ENCODE measurements at places on chromosomes 13 and 19.

GRCh38 chr13:111652676-111653075, 332.2 kb downstream of the TEX29 start:
- DNase-seq: no peak

DNA sequence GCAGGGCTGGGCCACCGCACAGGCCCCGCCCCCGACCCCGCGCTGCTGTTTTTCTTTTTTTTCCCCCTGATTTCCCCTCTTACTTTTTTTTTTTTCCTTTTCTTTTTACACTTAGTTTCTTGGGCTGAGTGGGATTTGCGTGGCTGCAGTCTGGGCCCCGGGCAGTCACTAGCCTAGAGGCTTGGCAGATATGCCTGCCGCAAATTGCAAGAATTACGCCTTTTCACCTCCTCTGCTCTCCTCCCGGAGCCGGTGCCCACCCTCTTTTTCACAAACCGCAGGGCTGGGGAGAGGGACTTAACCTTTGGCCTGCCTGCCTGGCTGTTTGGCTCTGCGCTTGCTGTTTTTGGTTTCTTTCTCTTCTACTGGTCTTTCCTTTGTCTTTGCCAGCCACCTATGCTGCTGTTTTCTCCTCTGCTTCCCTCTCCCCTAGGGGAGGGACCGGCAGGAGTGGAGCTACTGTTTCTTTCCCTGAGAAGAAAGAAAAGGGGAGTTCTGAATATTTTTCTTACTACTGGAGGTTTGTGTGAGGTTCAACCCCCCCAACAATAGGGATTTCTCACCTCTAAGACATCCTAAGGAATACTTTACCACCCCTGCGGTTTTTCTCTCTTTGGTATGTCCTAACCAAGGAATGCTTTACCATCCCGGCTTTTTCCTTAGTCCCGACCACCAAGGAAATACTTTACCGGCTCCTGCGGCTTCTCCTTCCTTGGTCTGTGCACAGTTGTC, 11.0 kb downstream of the ZNF552 start:
- DNase-seq: no peak

DNA sequence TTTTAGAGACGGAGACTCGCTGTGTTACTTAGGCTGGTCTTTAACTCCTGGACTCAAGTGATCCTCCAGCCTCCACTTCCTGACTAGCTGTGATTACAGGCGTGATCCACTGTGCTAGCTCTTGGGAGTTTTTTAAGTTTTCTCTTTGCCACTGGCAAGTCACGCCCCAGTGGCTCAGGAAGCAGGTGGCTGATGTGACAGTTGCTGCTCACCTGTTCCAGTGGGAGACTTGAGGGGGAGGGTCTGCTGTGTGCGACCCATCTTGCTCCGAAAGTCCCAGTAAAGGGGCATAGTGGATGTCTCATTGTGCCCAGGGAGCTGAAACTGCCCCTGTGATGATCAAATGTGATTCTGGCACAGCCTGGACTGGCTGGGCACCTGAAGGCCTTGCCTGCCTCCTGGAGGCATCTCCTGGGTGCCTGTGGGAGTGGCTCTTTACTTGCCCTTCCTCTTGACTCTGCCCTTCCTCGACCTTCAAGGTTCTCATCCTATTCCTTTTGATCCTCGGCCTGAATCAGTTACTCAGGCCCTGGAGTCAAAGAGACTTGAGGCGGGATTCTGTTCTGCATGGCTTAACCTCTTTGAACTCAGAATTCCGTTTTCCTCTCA, 7.8 kb downstream of the SMARCA4 start:
- DNase-seq: no peak

DNA sequence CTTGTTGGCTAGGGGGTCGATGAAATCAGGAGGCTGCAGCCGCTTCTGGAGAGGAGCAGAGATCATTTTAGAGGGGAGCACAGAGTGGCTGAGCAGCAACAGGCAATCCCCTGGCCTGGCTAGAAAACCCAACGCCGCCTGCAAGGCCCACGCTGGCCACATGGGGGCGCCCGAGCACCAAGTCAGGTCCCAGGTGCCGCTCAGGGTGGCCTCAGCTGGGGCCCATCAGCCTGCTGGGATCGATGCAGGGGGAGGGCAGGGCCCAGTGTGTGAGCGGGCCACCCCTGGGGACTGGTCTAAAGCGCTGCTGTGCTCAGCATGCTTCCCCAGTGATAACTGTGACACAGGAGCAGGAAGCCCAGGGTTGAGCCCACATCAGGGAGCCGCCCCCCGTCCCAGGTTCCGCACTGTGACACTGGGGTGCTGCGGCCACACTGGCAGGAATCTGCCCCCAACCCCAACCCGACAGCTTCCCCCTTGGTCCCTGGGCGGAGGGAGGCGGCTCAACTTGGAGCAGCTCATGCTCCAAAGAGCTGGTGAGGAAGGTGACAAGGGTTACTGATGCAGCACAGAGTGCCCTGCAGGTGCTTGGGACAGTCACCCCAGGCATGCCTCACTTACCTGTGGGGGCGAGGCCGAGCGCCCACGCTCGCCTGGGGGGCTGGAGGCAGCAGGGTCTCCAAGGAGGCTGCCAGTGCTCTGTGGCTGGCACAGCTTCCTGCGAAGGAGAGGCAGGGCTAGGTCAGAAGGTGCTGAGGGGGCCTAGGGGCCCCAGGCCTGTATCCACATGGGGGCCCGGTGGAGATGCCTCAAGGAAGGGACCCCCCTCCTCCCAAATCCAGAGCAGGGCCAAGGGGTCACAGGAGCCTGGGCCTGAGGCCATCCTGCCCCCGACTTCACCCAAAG, 13.3 kb upstream of the ISYNA1 start:
- DNase-seq: peak; percentile 74

DNA sequence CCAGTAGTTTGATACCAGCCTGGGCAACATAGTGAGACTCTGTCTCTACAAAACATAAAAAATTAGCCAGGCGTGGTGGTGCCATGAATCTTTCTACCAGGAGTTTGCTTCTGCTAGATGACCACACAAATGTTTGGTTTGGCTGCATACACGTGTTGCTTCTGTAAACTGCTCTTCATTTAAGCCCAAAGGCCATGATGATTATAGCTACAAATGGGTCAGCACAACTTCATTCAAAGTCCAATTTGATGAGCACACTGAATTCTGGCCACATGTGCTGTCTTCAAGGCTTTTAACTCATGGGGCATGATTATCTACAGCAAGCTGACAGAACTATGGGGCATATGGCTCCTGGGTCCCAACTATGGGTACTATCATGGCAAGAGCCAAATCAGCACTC, 46.3 kb upstream of the DCT start:
- DNase-seq: no peak

GRCh38 chr19:5338656-5339197, 1.9 kb downstream of the PTPRS start:
- no peak for DNase-seq

DNA sequence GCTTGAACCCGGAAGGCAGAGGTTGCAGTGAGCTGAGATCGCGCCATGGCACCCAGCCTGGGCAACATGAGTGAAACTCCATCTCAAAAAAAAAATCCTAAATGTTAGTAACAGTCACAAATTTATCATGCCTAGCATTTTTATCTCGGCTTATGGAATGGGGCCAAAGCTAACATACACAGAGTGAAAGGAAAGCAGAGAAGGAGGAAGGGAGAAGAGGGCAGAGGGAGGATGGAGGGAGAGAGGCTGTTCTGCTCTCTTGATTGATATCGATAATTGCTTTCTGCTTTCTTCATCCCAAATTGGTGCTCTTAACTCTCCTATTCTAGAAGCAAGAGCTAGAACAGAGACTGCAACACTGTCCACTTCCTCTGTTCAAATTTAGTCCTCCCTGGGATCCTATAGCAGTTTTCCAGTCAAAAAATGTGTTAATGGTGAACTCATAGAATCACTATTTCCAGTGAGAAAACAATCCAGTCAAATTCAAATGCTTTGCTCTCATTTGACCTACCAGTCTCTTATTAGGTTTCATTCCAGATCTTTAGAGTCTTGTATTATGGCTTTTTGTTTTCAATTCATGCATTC, 15.8 kb upstream of the TUBGCP3 start:
- no peak for DNase-seq

- no peak for DNase-seq
These were observed 1.2 kb downstream of the SPART start for GRCh38 chr13:36344886-36345437.

DNA sequence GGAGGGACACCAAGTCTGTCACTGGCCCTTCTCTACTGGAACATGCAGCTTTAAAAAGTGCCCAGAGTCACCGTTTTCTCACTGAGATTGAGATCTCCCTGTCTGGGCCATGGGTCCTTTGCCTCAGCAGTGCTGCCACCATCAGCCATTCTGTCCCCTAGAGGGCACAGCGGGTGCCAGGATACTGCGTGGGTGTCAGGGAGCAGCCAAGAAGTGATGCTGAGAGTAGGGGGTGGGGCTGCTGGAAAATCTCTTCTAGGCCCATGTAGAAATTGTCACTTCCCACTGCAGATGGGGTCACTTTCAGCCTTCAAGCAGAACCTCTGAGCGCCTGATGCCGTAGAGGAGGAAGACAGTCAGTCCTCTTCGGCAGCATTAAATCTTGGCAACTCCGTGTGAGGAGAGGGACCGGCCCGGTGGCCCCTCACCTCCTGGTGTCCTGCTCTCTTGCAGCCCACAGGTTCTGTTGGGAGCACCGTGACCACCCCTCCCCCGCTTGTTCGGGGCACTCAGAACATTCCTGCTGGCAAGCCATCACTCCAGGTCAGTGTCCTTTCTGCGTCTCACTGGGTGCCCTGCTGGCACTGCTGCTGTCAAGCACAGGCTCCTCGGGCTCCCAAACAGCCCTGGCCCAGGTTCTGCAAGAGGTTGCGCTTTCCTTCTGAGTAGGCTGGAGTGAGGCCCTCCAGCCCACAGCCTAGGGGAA, 21.4 kb downstream of the TSSK6 start:
- DNase-seq: no peak

DNA sequence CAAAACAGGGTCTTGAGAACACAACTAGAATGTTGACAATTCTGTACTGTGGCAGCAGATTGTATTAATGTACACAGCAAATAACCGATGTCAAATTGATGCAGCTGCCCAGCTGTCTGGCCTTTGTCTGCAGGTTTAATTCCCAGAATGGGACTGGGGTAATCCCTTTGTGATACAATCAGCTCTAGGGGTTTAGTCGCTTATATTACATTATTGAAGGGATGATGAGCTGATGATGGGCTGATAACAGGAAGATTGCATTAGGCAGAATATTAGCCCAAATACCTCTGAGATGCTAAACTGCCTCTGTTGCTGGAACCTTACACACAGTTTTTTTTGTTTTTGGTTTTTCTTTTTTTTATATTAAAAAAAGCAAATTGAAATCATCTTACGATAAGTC, 265.0 kb downstream of the RBM26 start:
- DNase-seq: no peak

DNA sequence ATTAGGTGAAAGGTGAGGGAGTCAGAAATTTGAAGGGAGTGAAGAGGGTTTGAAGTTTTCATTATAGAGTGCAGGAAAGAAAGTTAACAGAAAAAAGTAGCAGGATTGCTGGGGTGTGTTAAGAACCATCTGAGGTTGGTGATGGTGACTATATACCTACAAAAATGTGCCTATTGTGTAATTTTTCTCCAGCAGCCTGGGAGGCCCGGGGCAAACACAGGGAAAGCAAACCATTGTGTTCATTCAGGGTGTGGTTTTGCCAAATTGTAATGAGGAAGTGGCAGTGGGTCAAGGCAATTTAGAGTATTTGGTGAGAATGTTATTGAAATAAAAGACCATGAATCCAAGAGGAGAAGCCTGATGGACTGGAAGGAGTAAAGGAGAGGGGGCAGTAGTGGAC, 8.2 kb upstream of the SUCLA2 start:
- no peak for DNase-seq

DNA sequence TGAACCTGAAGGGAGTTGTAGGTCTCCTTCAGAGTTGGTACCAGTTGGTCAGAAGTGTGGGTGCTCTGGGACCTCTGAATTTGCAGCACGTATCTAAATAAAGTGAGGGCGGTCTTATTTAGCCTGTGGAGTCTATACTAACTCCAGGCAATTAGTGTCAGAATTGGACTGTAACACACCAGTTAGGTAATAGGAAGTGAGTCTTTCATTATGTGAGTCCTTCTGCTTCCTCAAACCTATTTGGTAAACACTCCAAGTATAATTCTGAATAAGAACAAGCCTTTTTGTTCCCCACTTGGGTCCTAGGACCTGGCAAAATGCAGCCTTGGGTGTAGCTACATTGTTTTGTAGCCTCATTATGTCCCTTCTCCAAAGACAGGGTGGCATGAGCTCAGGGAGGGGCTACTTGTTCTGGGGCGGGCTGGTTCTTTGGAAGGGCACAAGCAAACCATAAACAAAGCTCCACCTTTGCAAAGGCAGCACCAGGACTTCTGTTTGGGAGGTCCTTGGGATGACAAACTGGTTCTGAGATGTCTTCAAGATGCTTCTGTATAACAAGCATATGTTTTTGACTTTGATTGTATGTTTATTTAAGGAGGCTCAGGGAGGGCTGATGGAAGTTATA, 418.0 kb downstream of the ZNF536 start:
- DNase-seq: no peak

- peak; percentile 92 for DNase-seq
These were observed 3.0 kb upstream of the ZFP36 start for GRCh38 chr19:39403331-39404312.

DNA sequence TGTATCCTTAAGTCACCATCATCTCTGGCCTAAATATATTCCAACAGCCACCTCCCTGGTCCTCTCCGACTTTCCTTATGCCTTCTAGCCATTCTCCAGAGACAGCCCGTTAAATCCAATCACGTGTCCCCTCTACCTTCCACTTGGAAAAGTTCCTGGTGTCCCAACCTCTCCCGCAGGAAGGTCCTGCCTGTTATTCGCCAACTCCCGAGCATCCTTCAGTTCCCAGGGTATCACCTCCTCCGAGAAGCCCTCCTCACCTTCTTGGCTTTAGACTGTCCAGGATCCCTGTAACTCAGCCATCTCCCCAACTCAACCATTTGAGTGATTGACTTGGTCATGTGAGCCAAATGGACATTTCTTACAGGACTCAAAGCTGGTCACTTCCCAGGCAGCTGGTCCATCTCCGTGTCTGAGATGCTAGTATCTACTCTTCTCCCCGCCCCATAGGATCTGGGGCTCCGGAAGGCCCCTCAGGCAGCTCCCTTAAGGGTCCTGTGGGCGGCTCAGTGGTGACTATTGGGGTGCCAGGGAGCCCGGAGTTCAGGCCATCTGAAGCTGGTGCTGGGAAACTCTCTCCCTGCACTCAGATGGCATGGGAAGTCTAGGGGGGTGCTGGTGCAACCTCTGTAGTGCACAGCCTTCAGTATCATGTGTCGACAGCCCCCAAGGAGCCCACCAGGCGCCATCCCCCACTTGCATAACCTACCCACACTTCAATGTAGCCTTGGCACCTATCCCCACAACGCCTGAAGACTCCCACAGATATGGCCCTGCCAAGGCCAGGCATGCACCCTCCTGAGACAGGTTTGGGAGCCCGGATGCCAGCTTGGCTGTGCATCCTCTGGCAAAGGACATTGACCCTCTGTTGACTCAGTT, 27.9 kb upstream of the NANOS3 start:
- DNase-seq: no peak

DNA sequence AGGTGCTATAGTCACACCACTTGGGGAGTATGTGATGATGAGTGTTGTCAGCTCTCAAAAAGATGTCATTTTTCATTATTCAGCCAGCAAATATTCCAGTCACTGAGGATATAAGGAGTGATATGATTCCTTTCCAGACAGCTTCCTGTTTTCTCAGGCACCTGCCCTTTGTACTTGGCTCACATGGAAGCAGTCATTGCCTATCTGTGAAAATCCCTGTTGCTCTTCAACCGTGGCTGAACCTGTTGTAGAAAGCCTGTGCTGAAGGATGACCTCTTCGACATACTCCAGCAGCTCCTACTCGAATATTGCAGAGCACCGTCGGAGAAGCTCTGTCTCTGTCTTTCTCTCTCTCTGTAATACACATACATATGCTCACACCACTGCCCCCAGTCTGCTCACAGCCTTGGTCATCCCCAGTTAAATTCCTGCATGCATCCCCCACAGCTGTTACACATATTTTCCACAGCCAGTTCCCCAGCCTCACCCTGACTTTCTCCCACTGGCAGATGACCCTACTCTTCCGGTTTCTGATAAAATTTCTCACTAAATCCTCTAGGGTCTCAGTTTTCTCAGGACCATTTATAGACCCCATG, 204.2 kb upstream of the ARGLU1 start:
- no peak for DNase-seq
